Stimulated activated CD4-positive, alpha-beta T cell treated with anti-CD3 and anti-CD28 coated beads, TNF-alpha, amount 100 ng/mL, for 24 hours (primary cell): ENCODE measurements at places on chromosomes 12 and 14.

GRCh38 chr12:18546399-18546798 lies 191.4 kb downstream of the PLCZ1 start:
- DNase-seq = no peak

DNA sequence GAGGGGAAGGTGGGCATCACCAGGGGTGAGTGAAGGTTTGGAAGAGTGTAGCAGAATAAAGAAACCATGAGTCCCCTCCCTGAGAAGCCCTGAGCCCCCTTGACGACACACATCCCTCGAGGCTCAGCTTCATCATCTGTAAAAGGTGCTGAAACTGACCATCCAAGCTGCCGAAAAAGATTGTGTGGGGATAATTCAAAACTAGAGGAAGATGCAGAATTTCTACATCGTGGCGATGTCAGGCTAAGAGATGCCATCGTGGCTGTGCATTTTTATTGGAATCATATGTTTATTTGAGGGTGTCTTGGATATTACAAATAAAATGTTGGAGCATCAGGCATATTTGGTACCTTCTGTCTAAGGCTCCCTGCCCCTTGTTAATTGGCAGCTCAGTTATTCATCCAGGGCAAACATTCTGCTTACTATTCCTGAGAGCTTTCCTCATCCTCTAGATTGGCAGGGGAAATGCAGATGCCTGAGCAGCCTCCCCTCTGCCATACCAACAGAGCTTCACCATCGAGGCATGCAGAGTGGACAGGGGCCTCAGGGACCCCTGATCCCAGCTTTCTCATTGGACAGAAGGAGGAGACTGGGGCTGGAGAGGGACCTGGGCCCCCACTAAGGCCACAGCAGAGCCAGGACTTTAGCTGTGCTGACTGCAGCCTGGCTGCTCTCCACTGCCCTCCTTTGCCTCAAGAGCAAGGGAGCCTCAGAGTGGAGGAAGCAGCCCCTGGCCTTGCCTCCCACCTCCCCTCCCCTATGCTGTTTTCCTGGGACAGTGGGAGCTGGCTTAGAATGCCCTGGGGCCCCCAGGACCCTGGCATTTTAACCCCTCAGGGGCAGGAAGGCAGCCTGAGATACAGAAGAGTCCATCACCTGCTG lies 7.0 kb downstream of the SERPINA1 start:
- DNase-seq = no peak

DNA sequence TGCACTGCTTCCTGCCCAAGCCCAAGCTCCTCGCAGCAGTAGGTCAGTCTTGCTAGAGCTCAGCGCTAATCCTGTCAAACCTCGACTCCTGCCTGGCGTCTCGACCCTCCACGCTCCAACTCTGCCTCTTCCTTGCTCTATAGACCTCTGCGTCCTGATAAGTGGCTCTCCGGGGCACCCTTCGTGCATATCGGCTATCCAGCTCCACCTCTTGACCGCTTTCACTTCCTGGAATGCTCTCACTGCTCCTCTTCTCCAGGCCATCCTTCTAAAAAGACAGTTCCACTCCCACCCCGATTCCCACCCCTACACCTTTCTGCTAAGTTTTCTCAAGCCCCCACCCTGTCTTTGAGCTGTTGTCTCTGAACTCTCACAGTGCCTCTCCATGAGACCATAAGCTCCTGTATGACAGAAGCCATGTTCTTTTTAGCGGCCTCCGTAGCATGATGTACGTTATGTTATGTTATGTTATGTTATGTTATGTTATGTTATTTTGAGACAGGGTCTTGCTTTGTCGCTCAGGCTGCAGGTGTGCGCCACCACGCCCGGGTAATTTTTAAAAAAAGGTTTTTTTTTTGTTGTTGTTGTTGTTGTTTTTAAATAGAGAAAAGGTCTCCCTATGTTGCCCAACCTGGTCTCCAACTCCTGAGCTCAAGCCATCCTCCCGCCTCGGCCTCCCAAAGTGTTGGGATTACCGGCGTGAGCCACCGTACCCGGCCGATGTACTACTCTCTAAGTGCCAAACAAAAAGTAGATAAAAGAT lies 601 bp downstream of the COX14 start:
- no peak for DNase-seq

GRCh38 chr14:33879684-33880286 lies 71.1 kb downstream of the EGLN3 start:
- DNase-seq = no peak

DNA sequence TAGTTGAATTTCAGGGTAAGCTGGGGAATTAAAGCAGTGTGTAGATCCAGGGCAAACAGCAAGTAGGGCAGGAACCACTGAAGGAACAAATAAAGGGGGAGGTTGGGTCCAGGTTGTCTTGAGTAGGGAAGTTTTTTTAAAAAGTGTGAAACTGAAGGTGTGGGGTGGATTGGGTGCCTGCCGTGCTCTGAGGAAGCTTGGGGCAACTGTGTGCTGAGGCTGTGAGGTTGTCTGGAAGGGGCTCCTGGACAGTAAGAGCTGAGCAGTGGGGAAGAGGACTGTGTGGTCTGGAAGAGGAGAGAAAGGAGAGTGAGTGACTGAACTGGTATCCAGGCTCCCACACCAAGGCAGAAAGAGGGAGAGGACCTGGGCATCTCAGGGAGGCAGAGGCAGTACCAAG lies 10.9 kb upstream of the GPR162 start:
- DNase-seq = no peak

DNA sequence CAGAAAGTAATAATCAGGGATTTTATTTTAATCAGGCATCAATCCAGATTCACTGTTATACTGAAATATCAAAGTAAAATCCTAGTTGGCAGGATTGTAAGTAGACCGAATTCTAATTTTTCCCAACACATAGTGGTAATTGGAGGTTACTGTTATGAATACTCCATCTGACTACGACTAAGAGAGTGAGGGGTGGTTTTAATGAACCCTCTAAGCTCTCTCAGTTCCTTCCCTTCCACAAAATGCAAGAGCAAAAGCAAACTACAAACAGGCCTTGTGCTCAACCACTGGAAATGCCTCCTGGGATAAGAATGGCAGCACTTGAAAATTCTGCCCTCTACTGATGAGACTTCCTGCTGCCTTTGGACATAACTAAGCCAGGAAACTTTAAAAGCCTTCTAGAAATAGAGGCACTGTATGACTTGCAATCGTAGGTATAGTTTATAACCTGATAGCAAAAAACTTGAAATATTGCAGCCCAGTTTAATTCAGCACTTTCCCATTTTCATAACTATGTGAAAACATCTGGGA lies 184.8 kb downstream of the SLC16A7 start:
- no peak for DNase-seq

- no peak for DNase-seq
Measured at GRCh38 chr12:51247523-51248206, 9.0 kb downstream of the DAZAP2 start.
